ENCODE measurements at places on chromosomes 16 and 17.

DNA sequence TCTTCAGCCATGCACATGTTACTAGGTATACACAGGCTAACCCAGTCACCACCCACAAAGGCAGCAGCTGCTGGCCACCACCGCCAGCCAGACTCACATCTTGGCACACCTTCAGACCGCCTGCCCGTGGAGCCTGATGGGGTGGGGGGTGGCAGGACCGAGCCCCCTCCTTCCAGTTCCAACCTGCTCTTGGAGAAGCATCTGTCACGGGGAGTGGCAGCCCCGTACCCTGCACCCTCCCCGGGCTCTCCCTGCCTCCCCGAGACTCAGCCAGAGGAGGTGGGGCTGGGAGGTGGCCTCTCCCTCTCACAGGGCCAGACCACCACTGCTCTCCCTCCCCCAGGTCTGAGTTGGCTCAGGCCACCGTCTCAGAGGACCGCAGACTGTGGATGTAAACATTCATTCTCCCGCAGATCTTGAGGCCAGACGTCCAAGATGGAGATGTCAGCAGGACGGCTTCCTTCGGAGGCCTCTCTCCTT, 11.3 kb upstream of the RBFOX3 start:
- DNase-seq: no peak

DNA sequence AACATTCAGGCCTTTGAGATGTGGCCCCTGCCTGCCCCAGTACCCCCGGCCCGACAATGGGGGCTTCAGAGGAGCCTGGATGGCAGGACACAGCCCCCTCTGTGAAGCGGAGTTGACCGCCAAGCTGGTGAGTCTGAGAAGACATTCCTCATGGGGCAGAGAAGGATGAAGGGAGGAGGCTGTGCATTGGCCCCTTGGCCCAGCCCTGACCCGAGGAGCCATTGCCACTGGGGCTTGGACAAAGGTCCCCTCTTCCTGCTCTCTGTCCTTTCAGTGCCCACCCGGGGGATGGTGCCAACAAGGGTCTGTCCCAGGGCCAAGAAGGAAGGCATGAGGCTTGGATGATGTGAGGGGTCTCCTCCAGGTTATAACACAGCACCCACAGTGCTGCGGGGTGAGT, 30.9 kb upstream of the PHB1 start:
- DNase-seq: no peak

GRCh38 chr17:76679239-76679638, 31.5 kb downstream of the MXRA7 start:
- DNase-seq: no peak

DNA sequence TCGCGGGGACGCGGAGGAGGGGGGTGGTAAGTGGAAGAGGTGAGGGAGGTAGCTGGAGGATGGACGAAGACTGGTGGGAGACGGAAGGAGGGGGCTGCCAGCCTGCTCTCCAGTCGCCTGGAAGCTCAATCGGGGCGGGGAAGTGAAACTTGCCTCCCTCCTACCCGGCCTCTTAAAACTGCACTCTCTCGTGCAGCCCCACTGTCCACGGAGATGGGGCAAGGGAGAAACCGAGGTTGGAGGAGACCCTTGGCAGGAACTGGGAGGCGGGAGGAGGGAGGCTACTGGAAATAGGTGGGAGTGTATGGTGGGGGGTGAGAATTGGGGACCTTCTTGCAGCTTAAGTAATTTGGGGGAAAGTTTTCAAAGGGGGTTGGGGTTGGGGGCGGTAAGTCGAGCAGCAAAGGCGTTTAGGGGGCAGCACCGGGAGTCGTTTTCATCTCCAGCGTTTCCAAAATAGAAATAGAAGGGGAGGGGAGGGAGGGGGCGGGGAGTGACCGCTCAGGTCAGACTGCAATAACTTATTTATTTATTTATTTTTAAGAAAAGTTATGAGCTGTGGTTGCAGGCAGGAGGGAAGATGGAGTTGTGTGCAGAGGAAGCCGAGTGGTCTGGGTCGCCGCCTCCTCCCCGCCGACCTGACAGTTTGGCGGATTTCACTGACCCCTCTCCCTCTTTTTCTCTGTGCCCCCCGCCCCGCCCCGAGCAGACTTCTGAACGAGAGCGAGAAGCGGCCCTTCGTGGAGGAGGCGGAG, 1.4 kb downstream of the SOX9 start:
- peak; percentile 30 for DNase-seq

- DNase-seq: no peak
Measured at GRCh38 chr17:66715745-66716156, 119.2 kb upstream of the CACNG5 start.

DNA sequence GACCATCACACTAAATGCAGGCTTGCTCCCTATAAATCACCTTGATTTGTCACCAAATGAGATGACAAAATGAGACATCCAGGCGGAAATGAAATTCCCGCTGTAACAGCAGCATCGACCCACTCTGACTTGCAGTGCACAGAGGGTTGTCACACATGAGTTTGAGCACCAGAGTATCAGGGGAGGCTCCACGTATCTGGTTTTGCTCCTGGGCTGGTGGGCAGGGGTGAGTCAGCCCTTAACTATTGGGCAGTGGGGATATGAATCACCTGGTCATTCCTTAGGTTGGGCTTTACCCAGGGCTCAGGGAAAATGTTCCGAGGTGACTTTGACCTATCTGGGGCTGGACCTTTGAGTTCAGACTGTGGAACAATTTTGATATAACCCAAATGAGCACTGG, 245.2 kb upstream of the CCL2 start:
- no peak for DNase-seq

- no peak for DNase-seq
Measured at GRCh38 chr17:13534946-13535345, 66.8 kb downstream of the HS3ST3A1 start.

DNA sequence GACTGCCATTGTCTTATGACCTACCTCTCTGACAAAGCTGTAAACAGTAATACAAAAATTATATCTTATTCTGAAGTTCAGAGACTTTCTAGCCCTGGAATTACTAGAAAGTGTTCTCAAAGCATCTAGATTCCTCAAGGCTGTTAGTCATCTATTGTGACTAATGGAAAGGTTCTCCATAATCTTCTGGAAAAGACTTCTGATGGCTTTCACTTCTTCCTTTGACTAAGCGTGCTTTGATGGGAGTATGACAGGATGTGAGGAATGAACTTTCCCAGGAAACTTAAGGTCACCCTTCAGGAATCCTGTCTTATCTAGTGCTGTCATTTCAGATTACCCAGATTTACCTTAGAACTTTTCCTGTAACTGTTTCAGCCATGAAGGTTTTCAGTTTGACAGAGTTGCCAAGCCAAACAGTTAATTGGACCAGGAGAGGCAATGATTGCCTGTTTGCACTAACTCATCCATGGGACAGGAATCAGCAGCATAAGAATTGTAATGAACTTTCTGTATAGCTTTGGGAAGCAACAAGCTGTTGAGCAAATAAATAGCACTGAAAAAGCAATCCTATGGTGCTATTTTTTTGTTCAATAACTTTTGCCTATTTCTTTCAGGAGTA, 43.5 kb downstream of the AP2B1 start:
- DNase-seq: no peak

GRCh38 chr17:4479340-4479981, 19.2 kb upstream of the SPNS2 start:
- DNase-seq: no peak

GRCh38 chr17:4859816-4860625, 26.9 kb downstream of the MINK1 start:
- no peak for DNase-seq

- no peak for DNase-seq
Measured at GRCh38 chr16:12484972-12485371, 318.7 kb downstream of the CPPED1 start.

GRCh38 chr17:44464037-44464436, 39.2 kb downstream of the GPATCH8 start:
- DNase-seq: no peak

- DNase-seq: no peak
Measured at GRCh38 chr16:88633684-88634140, 4.7 kb upstream of the IL17C start.

DNA sequence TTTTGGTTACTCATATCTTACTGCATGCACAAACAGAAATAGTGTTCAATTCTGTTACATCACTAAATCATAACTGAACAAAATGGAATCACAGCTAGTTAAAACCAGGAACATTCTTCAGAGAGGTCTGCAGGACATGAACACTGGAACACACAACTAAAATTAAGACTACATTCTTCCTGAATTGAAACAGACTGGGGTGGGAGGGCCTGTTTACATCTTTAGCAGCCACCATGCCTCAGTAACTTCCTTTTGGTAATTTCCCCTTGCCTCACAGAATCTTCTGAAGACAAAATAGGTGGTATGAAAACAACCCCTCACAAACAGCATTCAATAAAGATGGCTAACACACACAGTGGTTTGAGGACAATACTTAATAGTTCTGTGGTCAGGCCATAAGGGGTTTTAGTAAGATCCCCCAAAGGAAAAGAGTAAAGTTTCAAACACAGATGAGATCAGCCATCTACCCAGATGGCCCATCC, 6.5 kb downstream of the MARF1 start:
- no peak for DNase-seq

DNA sequence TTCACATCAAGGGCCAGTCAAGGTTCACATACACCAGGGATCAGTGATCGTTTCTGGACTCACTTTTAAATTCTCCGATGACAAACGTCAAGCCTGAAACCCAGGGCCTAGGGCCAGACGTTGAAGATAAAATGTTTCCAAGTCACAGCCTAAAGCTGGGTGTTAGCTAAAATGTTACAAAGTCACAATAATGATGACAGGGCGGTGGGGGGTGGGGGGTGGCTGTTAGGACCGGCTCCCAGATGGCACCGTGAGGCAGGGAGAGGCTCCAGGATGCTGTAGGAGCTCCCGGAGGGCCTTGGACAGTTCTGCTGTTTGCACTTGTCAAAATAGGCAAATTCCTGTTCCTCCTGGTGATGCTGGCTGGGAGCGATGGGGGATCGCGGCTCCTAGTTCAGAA, 16.4 kb upstream of the RPL13 start:
- no peak for DNase-seq

DNA sequence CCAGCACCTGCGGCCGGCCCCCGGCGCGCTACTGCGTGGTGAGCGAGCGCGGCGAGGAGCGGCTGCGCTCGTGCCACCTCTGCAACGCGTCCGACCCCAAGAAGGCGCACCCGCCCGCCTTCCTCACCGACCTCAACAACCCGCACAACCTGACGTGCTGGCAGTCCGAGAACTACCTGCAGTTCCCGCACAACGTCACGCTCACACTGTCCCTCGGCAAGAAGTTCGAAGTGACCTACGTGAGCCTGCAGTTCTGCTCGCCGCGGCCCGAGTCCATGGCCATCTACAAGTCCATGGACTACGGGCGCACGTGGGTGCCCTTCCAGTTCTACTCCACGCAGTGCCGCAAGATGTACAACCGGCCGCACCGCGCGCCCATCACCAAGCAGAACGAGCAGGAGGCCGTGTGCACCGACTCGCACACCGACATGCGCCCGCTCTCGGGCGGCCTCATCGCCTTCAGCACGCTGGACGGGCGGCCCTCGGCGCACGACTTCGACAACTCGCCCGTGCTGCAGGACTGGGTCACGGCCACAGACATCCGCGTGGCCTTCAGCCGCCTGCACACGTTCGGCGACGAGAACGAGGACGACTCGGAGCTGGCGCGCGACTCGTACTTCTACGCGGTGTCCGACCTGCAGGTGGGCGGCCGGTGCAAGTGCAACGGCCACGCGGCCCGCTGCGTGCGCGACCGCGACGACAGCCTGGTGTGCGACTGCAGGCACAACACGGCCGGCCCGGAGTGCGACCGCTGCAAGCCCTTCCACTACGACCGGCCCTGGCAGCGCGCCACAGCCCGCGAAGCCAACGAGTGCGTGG, 1.5 kb downstream of the NTN1 start:
- DNase-seq: no peak

DNA sequence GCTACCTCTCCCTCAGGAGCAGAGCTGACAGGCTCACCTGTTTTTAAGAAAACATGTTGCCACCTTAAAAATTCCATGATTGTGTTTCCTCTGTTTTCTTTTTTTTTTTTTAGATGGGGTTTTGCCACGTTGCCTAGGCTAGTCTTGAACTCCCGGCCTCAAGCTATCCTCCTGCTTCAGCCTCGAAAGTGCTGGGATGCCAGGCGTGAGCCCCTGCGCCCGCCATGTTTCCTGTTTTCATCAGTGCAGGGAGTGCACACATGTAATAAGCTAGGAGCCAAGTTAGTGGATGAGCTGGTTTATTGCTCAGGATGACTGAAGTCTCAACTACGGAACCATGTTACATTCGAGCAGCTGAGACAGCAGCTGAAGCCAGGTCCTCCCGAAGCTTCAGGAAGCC, 13.6 kb downstream of the MRM3 start:
- no peak for DNase-seq

DNA sequence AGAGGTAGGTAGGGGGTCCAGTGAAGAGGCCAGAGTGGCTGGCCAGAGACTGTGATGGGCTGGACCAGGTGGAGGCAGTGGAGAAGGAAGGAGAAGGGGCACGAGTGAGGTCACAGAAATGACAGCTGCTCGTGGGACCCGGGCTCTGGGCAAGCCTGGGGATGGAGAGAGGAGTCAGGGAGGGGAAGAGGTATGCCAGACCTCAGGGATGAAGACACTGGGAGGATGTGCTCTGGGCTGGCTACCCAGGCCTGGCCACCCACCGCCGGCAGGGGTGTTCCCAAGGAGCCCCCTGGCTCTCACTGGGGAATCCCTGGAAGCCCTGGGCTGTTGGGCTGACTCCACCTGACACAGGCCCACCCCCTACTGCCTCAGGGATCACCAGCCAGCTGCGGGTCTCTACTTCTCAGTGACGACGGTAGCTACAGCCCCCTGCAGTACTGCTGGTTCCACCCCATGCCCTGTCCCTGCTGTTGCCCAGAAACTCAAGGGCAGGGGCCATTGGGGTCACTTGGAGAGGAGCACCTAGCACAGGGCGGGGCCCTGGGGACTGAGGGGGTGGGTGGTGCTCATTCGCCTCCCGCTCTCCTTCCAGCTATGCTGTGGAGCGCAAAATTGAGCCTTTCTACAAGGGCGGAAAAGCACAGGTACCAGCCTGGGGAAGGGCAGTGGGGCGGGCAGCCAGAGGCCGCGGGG, 1.8 kb downstream of the TBL3 start:
- DNase-seq: no peak

- peak; percentile 49 for DNase-seq
Measured at GRCh38 chr17:60577147-60577915, 22.7 kb upstream of the PPM1D start.

GRCh38 chr16:495127-495748, 32.3 kb upstream of the CAPN15 start:
- DNase-seq: peak; percentile 44

GRCh38 chr16:48810436-48810802, 200.4 kb upstream of the N4BP1 start:
- DNase-seq: no peak

DNA sequence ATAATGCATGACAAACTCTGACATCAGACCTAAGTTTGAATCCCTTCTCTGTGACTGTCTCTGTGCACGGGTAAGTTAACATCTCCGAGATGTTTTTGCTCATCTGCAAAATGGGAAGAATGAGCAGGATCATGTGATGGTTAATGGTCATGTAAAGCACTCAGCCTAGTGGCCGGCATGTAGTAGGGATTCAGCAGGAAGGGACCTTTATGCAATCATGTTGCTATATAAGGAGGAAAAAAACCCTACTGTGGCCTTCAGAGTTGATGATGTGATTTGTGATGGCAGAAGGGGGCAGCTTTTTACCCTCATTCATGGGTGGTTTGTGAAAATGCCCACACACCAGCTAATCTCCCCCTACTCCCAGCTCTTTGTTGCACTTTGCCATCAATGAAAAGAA, 24.1 kb downstream of the CLEC16A start:
- DNase-seq: no peak

Measured in MG63 (cell line).